ENCODE measurements at places on chromosomes 12 and 14.

DNA sequence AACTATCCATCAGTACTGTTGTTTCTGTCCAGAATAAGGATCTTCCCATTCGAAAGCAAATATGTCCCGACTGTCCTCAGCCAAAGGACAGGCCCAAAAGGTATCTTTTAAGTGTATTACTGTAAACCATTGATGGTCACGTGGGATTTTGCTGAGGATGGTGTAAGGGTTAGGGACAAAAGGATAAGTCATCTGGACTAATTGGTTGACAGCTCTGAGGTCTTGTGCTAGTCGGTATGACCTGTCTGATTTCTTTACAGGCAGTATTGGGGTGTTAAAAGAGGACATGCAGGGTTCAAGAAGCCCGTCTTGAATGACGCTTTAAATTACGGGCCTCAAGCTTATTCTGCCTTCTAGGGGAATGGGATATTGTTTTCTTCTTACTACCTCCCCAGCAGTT, 24.4 kb downstream of the CLEC2A start:
- DNase-seq: no peak

DNA sequence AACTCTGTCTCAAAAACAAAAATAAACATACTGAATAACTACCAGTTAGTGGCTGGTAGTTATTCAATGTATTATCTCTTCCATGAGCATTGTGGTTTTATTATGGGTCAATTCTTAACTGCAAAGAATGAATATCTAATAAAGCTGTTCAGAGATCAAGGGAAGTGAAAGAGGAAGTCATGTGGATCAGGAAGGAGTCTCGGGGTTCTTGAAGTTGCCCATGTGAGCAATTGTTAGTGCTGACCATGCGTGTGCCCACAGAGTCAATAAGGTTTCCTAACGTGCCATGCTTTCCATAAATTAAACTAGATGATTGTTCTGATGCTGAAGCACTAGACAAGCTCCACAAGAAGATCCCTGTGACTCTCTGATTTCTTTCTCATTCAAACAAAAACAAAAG, 136.5 kb upstream of the CPSF6 start:
- no peak for DNase-seq

DNA sequence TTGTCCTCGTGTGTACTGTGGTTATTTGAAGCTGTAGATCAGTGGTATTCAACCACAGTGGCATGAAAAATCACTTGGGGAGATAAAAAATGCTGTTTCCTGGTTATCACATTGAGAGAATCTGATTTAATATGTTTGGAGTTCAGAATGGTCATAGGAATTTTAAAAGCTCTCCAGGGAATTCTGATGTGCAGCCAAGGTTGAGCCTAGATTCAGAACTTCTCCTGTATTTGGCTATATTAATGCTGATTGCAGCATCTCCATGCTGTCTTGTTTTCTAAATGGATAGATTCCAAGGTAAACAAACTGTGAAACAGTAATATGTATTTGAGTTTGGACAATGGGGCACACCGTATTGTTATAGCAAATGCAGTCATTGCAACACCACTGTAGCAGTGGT, 982.2 kb upstream of the FBXO33 start:
- DNase-seq: no peak

DNA sequence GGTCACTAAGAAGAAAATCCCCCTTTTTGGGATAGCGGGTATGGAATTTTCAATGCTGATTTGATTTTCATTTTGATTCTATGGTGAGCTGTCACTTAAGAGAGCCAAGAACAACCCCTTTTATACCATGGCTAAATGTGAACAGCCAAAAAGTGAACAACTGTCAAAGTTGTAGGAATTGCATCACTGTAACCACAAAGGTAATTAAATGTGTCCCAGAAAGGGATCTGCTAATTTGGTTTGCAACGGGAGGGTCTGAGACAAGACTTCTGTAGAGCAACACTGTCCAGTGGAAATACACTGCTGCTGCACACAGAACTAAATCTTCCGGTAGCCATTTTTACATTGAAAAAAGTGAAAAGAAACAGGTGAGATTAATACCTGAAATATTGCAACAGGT, 14.6 kb downstream of the CHST11 start:
- no peak for DNase-seq

- no peak for DNase-seq
These were observed 22.2 kb downstream of the MANSC1 start for GRCh38 chr12:12327802-12328201.

GRCh38 chr12:59486827-59487226, 109.0 kb upstream of the SLC16A7 start:
- DNase-seq: no peak

Measured in HS-27A (cell line).